ENCODE measurements at places on chromosomes 12 and 14.

- DNase-seq: no peak
These were observed 20.0 kb downstream of the RBMS2 start for GRCh38 chr12:56541631-56542030.

- no peak for DNase-seq
These were observed 44.9 kb upstream of the PLEKHG3 start for GRCh38 chr14:64659366-64659765.

GRCh38 chr12:102051431-102051965 lies 10.3 kb downstream of the WASHC3 start:
- DNase-seq: peak; percentile 15

- DNase-seq: peak; percentile 84
These were observed 29.3 kb upstream of the PNMA1 start for GRCh38 chr14:73743431-73743931.

DNA sequence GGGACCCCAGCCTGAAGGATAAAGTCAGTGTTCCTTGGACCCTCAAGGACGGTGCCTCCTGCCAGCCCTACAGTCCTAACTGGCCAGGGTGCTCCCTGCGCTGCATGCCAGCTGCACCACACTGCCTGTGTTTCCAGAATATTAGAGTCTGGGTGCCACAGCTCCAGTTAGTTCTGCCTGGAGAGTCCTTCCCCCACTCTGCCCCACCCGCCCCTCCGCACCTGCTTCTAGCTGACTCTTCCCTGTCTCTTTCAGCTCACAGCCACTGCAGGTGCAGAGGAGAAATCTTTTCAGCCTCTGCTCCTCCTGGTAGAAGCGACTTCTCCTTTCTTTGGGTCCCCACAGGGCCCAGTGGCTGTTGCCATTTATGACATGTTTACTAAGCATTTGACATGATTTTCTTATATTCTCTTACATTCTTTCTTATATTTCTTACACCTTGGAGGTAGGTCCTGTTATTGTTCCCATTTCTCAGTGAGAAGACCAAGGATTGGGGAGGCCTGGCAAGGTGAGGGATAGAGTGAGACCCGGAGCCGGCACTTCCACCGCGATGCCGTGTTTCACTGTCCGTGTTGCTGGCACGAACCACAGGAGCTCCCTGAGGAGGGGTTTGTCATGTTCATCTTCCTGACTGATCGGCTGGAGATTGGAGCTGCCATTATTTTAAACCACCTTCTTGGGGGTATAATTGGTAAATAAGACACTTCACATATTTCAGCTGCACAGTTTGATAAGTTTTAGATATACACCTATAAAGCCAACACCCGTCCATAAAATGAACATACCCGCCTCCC lies 29.4 kb downstream of the SYNE3 start:
- no peak for DNase-seq

DNA sequence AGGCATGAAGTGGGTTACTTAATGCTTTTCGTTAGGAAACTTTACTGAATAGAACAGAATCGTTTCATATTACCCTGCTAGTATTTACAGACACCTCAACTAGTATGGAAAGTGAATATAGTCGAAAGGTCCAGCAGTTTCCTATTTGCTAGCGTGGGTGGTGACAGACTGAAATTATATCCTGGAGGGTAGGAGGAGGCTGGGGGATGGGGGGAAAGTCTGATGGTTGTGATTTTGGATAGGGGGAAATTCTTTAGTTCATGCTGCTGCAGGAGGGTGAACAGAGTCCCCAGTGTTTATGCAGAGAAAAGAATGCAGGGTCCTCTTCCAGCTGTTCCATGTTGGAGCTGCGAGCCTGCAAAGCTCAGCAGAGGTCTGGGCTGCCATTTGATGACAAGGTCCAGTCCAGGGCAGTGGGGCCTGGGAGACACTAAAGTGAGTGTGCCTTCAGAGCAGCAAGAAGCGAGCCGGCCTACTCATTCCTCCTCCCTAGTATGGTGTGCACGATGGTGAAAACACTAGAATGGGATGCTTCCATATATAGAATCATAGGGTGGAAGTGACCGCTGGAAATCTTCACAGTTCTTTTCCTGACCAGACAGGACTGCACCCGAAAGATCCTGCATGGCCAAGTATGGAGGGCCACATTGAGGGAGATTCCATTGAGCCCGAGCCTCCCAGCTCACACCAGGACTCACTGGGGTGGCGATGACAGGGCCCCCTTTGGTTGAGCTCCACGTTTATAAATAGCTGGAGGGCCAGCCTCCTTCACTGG lies 2.1 kb downstream of the SAMD4A start:
- no peak for DNase-seq

DNA sequence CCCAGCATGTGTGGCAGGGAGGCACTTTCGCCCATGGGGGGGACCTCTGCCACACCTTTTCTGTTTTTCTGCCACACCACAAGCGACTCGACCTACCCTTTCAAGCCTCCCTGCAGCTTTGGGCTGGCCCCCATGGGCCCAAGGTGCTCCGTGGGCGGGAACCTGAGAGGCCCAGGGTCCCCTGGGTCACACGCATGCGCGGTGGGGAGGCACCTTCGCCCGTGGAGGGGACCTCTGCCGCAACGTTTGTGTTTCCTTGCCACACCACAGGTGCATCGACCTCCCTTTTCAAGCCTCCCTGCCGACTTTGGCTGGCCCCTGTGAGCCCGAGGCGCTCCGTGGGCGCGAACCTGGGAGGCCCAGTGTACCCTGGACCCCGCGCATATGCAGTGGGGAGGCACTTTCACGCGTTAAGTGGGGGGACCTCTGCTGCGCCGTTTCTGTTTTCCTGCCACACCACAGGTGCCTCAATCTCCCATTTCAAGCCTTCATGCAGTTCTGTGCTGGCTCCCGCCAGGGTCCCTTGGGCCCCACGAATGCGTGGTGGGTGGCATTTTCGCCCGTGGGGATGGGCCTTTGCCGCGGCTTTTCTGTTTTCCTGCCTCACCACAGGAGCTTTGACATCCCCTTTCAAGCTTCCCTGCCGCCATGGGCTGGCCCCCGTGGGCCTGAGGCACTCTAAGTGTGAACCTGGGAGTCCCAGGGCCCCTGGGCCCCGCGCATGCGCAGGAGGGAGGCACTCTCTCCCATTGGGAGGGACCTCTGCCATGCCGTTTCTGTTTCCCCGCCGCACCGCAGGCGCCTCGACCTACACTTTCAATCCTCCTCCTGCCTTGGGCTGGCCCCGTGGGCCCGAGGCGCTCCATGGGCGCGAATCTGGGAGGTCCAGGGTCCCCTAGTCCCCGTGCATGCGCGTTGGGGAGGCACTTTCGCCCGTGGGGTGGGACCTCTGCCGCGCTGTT lies 332.2 kb downstream of the ALG10 start:
- no peak for DNase-seq

DNA sequence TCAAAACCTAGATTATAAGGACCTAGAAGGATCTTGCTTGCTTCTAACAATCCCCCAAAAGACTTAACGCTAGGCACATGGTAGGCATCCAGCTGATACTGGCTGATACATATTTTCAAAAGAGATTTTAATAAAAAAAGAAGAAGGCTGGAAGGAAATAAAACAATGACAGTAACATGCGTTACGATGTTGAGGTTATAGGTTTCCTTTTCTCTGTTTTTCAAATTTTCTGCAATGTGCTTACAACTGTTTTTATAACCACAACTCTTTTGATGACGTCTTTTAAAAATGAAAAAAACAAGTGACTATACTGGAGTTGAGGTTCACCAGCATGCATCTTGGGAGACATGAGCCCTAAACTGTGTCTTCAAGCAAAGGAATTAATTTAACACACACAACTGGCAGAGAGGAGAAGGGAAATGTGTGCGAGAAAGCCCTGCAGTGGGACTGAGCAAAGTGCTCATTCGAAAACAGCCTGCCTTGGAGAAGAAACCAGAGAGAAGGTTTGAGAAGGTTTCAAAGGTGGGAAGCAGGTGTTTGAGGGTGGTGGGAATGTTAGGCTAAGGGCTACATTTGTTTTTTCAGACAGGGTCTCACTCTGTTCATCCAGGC lies 80.4 kb downstream of the DUSP16 start:
- DNase-seq: peak; percentile 66

GRCh38 chr14:72917094-72917802 lies 9.0 kb upstream of the DCAF4 start:
- no peak for DNase-seq

DNA sequence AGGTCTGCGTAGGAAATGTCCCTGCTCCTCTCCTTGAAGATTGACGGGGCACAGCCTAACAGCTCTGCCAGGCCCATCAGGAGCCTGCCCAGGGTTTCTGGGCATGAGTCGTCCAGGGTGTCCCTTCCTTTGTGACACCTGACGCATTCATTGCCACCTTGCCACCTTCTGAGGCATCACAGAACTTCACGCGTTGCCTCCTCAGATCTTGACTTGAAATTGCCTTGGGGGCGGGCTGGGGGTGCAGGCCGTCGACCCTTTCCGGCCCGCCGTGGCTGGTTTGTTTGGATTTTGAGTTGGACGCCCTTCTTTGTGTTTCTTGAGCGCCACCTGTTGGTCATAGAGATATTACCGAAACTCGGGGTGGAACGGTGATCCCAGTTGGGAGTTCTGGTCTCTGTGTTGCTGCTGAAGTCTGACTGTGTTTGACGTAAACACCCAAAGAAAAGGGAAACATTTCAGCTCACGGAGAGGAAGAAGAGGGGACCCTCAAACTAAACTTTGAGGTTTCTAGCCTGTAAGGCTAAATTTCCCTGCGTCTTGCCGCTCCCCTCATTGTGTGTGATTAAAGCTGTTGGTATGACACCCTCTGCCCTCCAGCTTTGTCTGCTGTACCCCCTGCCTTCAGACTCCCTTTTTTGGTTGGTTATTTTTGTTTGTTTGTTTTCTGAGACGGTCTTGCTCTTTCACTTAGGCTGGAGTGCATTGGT lies 44.6 kb downstream of the MLXIP start:
- DNase-seq: peak; percentile 71

GRCh38 chr14:92510972-92511371 lies 2.6 kb upstream of the RIN3 start:
- DNase-seq: no peak

DNA sequence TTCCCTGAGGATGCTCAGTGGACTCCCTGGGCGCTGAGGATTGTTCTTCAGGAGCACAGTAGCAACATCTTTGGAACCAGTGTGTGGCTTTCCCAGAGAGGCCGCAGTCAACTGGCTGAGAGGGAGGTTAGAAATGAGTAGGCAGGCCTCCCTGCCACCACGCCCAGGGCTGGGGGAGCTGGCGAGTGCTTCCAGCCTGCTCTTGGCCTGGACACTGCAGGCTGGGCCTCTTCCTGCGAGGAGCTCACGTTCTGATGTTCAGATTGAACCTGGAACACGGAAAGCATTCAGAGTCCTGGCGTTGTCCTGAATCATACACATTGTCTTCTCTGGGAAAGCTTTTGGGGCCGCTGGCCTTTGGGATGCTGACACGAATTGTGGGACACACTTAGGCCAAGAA lies 15.6 kb downstream of the TSPAN9 start:
- no peak for DNase-seq

DNA sequence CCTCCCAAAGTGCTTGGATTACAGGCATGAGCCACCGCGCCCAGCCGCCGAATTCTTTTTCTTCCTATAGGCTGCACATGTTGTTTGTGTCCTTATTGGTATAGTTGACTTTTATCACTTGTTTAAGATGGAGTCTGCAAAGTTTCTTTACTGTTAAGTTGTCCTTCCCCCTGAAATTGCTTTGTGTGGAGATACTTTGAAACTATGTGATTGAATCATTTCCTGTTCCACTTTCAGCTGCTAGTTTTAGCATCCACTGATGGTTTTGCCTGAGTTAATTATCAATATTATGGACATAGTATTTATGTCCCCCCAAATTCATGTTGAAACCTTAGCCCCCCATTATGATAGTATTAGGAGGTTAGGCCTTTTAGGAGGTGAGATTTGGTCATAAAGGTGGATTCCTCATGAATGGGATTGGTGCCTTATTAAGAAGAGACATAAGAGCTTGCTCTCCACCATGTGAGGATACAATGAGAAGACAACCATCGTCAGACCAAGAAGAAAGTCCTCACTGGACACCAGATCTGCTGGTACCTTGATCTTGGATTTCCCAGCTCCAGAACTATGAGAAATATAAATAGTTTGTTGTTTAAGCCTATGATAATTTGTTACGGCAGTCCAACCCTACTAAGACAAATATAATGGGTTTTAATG lies 34.9 kb downstream of the PPHLN1 start:
- DNase-seq: peak; percentile 41

GRCh38 chr12:53530920-53531319 lies 23.6 kb upstream of the NPFF start:
- DNase-seq: no peak

- DNase-seq: no peak
These were observed 152.5 kb downstream of the C12orf75 start for GRCh38 chr12:105482951-105483350.

DNA sequence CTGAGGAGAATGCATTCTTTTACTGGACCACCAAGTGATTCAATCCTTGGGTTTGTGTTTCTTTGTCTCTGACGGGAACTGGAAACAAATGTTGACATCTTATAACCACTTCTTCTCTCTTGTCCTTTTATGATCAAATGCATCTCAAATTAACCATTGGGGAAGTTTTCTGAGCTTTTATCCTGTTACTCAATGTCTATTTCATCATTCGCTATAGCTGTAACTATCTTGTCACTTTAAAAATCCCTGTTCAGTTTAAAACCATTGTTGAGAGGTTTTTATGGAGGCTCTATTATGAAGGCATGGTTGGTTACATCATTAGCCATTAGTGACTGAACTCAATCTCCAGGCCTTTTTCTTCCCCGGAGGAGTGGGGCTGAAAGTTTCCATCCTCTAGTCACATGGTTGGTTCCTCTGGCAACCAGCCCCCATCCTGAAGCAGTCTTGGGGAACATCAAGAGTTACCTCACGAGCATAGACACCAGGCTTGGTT lies 2.7 kb upstream of the CLEC6A start:
- DNase-seq: no peak

DNA sequence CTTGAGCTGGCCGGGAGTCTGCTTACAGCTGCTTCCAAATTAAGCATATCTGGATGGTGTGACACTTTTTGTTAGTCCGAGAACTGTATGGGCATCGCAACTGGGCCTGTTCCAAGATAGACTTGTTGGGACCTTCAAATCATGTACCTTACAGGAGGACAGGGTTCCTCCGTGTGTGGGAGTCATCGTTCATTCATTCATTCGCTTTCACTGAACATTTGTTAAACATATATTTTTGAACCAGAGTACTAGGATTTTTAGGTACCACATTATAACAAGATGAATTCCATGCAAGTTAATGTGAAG lies 387 bp upstream of the IPO8 start:
- no peak for DNase-seq

All from activated CD4-positive, alpha-beta T cell treated with anti-CD3 and anti-CD28 coated beads, Interleukin-2, amount 50 U/mL, for 16 hours (primary cell).